ENCODE measurements at places on chromosomes 1 and 21.

DNA sequence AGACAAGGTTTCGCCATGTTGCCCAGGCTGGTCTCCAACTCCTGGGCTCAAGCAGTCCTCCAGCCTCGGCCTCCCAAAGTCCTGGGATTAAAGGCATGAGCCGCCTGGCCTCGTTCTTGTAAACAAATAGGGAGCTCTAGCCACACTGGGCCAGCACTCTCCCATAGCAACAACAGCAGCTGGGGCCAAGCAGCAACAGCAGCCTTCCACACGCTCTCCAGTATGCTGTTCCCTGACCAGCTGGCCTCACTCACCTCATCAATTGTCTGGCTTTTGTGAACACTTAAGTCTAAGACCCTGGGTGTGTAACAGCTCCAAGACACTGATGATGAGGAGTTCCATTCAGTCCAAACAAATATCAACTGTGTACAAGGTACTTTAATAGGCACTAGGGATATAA lies 16.9 kb upstream of the GLIS1 start:
- DNase-seq, result no peak

DNA sequence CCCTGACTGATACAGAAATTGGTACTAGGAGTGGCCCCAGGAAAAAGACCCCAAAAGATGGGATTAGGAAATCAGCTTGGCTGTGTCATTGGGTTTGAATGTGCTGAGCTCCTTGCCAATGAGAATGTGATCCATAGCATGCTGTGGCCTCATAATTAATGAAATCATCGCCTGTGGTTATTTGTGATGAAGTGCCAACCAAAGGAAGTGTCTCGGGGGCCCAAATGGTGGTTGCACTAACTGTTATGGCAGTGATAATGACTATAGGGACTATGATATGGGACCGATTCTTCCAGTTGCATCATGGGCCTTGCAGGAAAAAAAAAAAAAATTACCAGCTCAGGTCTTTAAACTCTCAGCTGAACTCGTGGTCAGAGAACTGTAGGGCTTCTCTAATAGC lies 15.4 kb upstream of the ZDHHC18 start:
- no peak for DNase-seq

GRCh38 chr21:41749286-41749685 lies 17.6 kb downstream of the RIPK4 start:
- no peak for DNase-seq

DNA sequence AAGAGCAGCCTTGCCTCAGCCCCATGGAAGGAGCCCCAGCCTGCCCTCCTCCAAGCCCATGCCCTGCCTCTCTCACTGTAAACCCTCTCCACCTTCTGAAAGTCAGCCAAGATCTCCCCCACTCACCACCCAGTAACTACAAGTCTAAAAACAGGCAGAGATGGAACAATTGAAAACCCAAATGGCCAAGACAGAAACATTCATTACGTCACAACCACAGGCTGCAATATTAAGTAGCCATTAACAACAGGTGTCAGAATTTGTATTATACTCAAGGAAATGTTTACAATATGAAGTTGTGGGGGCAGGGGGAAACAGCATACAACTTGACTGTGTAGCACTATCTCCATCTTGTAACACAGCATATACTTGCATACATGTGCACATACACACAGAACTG lies 2.4 kb downstream of the IRF6 start:
- DNase-seq, result no peak

- DNase-seq, result no peak
Measured at GRCh38 chr1:25703671-25704266, 87.2 kb downstream of the MAN1C1 start.

GRCh38 chr1:207606362-207606755 lies 38.6 kb upstream of the CR1L start:
- DNase-seq, result no peak

- no peak for DNase-seq
Measured at GRCh38 chr1:8423269-8423691, 105.4 kb downstream of the SLC45A1 start.

GRCh38 chr1:22673486-22674409 lies 20.7 kb downstream of the C1QB start:
- DNase-seq, result peak; percentile 55

DNA sequence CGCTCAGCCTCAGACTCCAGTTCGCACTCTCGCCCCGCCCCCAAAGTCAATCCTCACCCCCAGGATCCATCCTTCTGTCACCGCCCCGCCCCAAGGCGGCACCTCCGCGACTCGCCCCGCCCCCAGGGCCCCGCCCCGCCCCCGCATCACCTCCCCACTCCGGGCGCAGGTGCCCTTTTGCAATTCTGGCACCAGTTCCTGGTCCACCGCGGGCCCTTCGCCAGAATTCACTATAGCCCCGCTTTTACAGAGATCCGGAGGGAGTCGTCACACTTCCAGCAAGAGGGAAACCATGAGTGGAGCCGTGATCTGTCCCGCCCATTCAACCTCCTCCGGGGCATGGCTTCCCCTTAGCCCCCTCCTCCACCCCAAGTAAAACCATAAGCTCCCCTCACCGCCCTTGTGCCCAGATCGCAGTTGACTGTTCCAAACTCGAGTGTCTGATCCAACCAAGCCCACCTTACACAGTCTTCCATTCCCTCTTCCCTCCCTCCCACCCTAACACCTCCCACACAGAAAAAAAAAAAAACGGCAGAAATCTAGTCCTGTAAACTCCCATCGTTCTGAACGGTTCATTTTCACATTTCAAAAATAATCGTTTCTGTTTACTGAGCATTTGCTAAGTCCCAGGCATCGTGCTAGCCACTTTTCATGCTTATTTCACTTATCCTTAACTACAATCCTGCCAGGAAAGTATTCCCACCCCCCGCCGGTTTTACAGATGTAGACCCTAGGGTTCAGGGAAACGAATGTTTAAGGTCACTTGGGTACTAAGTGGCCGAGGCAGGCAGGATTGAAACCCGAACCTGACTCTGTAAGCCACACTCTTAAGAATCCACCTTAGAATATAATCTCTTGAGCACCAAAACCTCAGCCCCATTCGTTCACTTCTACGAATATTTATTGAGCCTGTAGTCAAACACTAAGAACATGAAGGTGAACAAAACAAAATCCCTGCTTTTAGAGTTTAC lies 1.3 kb upstream of the DNAJC16 start:
- DNase-seq, result no peak
